ENCODE measurements at places on chromosomes 12 and 14.
A peak's percentile ranks its signal among the peaks of the same experiment; 100 is the strongest.

DNA sequence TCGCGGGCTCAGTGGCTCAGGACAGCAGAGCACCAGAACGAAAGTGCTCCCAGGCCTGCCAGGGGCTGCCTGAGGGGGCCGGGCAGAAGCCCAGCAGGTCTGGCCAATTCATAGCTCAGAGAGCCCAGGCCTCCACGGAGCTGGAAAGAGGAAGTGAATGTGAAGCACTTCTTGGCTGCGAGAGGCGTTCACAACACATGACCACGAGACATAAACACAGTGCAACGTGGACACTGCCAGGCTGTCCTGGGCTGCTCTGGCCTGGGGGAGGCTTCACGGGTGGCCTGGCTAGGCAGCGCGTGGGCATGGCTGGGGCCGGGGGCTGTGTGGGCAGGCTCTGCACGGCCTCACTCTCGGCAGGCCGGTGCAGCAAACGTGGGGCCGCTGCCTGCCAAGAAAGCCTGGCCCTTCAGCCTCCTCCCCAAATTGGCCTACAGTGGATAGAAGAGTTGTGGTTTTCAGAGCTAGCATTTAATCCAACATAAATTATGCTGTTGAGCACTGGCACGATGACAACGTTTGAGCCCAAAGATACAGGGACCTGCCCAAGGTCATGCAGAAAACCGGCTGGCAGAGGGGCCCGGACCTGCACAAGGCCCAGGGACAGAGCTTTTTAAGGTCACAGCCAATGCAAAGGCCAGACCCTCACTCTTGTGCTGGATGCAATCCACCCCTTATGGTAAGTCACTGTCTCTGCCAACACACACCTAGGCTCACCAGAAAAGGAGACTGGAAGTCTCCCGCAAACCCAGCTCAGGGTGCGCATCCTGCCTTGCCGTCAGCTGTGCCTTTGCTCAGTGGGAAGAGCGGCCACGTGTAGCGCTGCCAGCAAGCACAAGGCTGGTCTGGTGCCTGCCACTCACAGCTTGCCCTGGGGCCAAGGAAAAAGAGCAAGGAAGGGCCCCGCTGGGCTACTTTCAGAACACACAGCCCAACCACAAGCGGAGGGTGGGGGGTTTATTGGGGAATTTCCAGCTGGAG is 8.6 kb downstream of the SLC25A29 start:
- no peak for DNase-seq

DNA sequence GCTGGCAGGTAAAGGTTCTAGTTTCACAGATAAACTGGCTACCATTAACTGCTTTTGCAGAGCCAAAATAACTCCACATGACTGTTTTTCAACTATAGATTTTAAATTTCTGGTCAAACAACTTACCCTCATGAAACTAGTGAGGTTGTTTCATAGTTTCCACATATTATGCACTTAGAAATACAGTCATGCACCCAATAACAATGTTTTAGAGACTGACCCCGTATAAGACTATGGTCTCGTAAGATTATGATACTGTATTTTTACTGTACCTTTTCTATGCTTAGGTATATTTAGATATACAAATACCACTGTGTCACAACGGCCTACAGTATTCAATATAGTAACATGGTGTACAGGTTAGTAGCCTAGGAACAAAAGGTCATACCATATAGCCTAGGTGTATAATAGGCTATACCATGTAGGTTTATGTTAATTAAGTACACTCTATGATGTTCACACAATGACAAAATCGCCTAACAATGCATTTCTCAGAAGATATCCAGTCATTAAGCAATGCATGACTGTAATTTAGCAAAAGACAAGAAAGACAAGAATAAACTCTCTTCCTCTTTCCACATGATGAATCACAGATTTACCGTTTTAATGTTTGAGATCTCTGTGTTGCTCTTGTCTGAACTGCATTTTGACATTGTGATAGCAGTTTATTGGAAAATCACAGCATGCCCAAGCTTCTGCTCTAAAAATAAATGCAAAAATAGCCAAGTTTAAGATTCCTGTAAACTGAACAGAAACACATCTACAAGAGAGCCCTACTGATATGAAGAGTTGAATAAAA is 17.1 kb downstream of the DICER1 start:
- no peak for DNase-seq

GRCh38 chr12:83005534-83006197 is 319.0 kb downstream of the TMTC2 start:
- DNase-seq, result no peak

DNA sequence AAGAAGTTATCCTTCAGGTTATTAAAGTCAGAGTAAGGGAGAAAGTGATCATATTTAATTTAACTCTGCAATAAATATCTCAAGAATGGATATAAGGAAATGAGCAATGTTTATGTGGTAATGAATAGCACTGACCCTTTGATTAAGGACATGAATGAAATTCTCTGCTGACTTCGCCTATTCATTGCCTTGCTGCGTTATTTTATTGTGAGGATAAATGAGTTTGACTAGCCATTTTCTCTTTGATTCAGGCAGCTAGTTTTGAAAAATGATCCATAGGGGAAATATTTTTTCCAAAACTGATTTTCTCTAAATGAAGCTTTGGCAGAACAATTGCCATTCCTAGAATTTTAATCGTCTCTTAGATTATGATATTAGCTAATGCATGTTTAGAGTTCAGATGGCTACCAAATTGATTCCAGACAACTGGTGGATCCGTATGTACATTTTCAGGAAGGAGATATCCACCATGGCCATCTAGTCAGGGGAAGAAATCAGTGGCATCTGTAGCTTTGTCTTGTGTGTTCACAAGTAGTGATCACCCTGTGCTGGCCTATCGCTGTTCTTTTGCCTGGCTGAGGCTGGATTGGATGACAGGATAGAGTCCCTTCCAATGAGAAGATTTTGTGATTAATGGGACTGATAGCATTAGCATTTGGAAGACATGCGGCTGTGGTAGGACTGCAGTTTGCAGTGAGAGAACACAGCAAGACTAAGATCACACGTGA is 302.3 kb upstream of the RGS6 start:
- DNase-seq, result no peak

DNA sequence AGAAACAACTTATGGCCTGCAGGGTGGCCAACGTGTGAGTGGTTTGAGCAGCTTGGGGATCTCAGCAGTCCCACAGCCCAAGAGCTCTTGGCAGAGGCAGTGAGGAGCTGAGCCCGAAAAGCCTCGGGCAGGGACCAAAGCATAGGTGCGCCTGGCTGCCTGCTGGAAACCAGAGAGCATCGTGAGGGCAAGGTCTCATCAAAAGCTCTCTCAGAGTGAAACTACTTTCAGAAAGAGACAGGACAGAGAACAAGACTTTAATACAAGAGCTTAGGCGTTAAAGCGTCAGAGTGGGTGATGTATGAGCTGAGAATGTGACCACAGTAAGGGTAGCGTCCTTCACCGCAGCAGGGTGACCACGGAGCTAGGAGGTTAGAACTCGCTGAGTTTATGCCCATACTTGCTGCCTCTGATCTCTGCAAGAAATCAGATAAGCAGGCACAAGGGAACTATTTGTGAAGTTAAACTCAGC is 30.8 kb downstream of the LGMN start:
- DNase-seq, result no peak

DNA sequence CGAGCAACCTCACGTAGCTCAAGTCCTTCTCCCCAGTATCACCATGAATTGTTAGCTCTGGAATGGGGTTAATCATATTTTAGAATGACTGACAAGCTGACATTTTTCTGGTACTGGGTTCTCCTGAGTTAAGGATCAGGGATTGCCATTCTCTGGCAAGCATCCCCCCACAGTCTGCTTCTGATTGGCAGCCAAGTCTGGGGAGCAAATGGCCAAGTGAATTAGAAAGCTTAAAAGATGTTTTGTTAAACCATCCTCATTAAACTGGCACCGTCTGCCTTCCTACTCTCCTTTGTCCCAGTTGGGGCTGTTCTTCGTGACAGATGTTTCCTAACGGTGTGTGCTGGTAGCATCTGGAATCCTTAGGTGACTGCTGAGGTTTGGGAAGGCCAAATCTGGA is 17.2 kb upstream of the CISTR start:
- DNase-seq, result no peak

GRCh38 chr12:5447320-5447719 is 15.4 kb downstream of the NTF3 start:
- DNase-seq, result no peak

DNA sequence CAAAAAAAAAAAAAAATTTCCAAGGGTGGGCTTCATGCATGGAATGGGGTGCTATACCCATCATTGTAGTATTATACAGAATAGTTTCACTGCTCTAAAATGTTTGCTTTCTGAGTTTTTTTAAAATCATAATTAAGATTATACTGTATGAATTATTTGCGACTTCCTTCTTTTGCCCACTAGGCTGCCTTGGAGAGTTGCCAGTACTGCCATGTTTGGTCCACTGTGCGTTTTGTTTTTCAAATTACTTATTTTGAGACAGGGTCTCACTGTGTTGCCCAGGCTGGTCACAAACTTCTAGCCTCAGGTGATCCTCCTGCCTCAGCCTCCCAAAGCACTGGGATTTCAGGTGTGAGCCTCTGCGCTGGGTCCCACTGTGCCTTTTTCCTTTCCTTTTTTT is 19.9 kb downstream of the PLBD2 start:
- DNase-seq, result no peak

DNA sequence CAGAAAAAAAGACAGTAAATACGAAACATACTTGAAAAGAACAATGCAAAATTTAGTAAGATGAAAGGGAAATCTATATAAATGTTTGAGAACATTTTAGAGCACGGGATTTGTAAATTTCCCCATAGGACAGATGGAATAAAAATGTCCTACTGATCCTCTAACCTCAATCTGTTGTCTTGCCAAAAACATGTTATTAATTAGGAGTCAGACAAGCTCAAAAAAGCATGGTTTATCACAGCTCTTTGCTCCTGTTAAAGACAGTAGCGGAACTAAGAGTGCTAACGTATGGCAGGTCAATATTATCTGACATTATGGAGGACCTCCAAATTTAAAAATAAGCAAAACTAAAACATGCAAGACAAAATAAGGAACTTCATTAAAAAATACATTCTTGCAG is 12.9 kb downstream of the GMFB start:
- DNase-seq, result no peak

DNA sequence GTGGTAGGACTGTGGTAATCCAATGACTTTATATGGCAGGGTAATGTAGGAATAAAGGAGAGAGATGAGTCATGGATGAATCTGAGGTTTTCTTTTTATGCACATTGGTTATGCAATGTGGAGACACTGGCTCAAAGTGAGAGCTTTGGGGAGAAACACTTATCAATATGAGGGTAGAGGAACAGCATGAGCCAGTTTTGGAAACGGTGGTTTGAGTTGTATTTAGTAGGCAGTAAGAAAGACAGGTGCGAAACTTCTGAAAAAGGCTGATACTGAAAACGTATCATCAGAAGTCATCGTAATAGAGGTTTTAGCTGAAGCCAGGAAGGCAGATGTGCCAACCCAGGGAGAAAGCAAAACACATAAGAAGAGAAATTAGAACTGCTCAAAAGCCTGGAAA is 854.8 kb upstream of the SEL1L start:
- DNase-seq, result no peak

GRCh38 chr12:62760779-62761178 is 174.2 kb downstream of the PPM1H start:
- DNase-seq, result no peak

DNA sequence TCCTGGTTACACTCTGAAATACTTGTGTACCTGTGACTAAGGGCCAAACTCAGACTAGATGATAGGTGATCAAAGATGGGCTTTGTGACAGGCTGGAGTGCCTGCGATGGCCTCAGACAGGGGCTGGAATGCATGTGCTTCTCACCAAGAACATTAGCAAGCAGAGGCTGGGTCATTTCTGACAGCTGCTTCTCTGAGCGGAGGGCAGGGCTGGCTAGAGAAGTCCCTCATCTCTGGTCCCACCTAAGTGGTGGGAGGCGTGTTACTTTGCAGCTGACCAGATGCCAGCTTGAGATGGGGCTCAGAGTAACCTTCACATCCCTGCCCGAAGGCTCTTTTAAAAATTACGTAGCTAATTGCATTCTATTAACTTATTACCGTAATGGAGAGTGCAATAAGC is 106.8 kb upstream of the RTL1 start:
- DNase-seq, result no peak

- no peak for DNase-seq
These were observed 131.4 kb downstream of the BBS10 start for GRCh38 chr12:76216585-76217472.

DNA sequence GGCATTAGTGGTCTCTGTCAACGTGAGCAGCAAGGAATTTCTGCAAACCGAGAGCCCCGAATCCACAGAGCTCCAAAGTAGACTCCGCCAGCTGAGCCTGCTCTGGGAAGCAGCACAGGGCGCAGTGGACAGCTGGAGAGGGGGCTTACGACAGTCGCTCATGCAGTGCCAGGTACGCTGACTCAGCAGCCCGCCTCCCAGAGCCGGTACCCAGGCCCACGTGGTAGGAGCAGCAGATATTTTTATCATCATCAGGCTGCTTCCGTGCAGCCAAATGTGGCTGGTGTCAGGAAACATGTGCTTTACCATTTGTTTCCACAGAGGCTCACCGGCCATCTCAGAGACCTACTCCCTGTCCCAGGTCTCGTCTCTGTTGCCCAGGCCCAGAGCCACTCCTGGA is 73.7 kb downstream of the ESR2 start:
- no peak for DNase-seq

- DNase-seq, result peak; percentile 47
These were observed 7.4 kb downstream of the TCP11L2 start for GRCh38 chr12:106309671-106310505.

- DNase-seq, result no peak
These were observed 59.5 kb upstream of the ARHGAP5 start for GRCh38 chr14:32017587-32017986.

DNA sequence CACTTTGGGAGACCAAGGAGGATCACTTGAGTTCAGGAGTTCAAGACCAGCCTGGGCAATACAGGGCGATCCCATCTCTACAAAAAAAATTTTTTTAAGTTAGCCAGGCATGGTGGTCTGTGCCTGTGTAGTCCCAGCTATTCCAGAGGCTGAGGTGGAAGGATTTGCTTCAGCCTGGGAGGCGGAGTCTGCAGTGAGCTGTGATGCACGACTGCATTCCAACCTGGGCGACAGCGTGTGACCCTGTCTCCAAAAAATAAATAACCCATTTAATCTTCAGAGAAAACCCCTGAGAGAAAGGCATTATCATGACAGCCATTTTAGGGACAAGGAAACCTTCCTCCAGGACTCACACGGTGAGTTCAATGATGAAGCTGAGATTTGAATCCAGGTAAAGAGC is 3.7 kb upstream of the FKBP4 start:
- no peak for DNase-seq
